Astrocyte of the spinal cord (primary cell): ENCODE measurements at places on chromosomes 7 and 10.

- DNase-seq: peak; percentile 12
Measured at GRCh38 chr7:96300502-96300901, 21.4 kb downstream of the SLC25A13 start.

DNA sequence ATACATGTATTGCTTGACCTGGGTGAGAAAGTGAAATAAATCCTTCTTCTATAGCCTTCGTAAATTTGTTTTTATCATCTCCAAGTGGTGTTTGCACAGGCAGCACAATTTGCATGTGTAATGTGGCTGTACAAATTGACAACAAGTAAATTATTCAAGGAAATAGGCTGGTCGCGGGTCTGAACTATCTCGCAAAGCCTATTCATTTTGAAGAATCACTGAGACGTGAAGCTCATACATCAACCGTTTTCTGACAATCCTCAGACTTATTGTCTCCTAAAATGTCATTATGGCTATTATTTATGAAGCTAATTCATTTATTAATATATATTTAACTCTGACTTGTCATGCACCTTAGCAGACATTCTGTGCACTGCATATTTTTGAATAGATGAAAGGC lies 16.2 kb upstream of the FAM204A start:
- DNase-seq: no peak

GRCh38 chr10:69383558-69383957 lies 33.2 kb downstream of the TACR2 start:
- DNase-seq: peak; percentile 43

DNA sequence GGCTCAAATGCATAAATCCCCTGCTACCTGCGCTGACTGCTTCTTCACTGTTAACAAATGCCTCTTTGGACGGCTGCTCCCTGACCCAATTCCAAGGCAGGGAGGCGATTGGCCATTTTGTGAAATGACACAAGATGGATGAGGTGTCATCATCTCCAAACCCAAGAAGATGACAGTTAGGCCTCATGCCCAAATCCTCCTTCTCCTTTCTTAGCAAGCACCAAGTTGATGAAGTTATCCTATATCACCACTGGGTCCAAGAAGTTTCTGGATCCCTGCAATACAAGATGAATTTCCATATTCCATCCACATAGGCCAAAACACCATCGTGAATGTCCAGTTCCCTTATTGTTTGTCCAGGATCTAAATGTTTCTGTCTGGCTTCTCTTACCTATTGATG lies 98.5 kb upstream of the RAB11FIP2 start:
- DNase-seq: no peak

DNA sequence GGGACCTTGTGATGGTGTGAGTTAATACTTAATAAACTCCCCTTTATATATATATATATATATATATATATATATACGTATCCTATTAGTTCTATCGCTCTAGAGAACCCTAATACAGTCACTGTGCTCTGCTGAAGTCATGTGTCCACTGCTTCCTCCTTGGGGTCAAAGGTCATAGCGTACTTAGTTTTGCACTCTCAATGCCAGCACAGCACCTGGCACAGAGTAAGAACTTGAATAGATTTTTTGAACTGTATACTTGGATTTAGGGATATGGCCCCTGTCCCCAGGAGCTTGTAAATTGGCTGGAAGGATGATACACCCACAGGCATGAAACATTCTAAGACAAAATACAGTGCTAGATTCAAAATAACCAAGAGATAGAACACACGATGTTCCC lies 58.9 kb upstream of the PLXNA4 start:
- no peak for DNase-seq

GRCh38 chr10:69851306-69851705 lies 49.6 kb downstream of the COL13A1 start:
- peak; percentile 51 for DNase-seq

DNA sequence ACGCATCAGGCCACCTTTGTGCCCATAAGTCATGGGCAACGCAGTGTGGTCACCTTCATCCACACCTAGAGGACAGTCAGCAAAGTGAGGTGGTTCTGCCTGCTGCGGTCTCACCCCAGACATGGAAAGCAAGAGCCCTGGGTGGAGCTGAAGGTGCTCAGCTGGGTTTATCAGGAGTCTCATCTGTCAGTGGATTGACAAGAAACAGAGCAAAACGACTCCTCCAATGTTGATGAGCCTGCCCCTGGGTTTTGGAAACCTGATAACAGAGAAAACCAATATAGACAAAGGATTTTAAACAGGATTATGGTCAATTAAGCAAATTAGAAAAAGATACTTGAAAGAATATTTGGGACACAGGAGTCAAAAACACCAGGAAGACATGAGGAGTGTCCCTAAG lies 229.3 kb upstream of the PRSS58 start:
- no peak for DNase-seq

DNA sequence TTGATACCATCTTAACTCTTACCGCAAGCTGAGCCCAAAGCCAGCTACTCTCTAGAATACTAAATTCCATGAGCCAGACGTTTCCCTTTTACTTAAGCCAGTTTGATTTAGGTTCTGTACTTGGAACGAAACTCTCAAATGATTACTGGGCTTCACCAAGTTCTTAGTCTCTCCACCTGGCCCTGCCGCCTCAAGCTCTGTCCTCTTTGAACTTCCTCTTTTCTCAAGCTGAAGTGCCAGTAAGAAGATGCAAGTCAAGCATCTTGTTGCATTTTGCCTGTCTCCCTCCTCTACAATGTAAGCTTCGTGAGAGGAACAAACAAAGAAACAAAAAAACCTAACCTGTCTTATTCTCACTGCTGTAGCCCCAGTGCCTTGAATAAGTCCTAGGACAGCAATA lies 358.2 kb upstream of the NPVF start:
- no peak for DNase-seq

GRCh38 chr10:118110750-118111149 lies 64.0 kb upstream of the RAB11FIP2 start:
- DNase-seq: no peak

DNA sequence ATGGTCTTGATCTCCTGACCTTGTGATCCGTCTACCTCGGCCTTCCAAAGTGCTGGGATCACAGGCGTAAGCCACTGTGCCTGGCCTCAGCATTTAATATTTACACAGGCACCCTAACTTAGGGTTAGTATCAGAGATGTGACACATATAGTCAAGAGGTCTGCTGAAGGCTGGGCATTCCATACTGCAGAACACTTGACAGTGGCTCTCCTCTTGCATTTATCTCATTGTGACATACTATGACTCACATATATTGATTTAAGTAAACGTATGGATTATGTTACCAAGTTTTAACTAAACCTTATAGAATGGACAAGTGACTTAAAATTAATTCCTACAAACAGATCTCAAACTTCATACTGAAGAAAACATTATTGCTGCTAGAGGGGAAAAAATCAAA lies 36.6 kb downstream of the BRAF start:
- no peak for DNase-seq

DNA sequence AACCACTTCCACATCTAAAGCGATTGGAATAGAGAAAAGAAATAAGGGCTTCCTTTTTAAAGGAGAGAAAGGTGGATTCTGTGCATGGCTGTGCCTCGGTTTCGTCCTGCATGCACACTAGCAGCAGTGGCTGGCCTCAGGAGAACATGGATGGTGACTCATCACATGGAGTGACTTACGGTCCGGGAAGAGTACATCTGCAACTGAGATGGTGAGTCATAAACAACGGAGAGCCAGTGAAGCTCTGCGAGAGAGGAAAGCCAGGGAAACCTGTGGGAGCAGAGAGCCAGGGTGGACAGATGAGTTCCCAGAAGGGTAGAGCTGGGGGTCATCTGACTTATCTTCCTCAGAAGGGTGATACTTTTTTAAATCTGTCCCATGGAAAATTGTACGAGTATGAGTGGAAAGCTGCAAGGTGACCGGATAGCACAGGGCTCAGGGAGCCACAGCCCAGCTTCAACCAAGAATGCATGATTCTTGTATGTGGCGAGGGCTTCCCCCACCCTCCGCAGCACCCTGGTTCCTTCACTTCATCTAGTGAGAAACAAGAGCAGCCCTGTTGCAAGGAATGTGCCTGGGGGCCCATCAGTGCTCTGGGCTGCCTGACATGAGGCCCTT lies 259.1 kb downstream of the KLF6 start:
- DNase-seq: peak; percentile 98

GRCh38 chr7:151551820-151552219 lies 32.1 kb upstream of the RHEB start:
- no peak for DNase-seq

DNA sequence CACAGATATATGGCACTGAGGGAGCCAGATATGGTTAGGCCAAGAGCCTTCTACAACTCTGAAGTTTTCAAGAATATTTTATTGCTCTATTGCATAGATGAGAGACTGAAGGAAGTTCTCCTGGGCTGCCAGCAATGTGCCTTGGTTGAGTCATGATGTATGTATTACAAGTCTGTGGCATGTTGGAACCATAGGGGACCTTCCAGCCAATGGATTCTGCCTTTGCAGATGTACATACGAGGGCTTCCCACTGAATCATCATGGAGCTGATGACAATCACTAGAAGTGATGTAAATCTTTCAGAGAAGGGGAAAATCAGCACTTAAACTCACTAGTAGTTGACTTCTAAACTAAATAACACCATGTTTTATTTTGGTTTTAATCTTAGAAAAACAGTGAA lies 419.5 kb downstream of the PHTF2 start:
- no peak for DNase-seq

GRCh38 chr7:52992001-52992400 lies 43.4 kb upstream of the POM121L12 start:
- no peak for DNase-seq

DNA sequence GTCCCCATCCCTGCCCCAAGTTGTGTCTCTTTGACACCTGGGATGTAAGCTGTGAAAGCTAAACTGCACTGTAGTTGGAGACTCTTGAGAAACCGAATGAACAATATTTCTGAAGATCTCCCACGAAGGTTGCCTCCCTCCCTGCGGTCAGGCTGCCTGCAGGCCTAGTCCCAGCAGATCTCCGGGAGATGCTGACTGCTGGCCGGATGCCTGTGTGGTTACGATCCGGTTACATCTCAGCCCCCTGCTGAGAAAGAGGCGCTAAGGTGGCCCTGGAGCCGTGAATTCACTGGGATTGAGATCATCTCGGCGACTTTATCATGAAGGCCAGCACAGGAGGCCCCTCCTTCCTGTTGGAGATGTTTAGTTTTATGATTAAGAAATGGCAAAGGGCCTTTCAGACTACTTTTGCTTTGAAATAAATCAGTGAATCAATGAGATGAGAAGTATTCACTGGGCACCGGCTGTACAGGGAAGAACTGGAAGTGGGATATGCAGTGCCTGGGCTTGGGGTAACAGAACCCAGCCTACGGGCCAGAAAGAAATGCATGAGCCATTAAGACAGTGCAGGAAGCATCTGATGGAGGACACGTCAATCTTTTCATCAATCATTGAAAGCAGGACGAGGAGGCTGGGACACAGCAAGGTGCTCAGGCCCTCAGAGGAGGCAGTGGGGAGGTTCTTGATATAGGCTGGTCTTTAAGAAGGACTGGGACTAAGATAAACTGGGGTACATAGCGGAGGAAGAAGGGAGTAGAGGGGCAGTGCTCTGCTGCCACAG lies 177.6 kb downstream of the PRKAG2 start:
- peak; percentile 98 for DNase-seq

DNA sequence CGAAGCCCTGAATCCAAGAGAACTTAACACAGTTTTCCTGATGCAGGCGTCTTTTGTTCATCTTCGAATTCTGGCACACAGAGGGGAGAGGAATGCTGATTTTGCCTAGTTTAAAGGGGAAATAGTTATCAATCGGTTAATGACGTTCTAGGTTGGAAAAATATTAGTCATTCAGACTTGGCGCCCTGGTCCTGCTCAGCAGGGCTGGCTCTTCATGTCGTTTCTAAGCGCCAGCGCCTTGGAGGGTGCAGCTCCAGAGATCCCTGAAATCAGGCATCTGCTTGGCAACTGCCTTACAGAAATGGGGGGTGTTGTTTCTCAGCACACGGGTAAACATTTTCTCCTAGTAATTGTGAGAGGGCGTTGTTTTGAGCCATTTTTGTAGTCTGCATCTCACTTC lies 1.3 kb upstream of the PRTFDC1 start:
- DNase-seq: no peak

DNA sequence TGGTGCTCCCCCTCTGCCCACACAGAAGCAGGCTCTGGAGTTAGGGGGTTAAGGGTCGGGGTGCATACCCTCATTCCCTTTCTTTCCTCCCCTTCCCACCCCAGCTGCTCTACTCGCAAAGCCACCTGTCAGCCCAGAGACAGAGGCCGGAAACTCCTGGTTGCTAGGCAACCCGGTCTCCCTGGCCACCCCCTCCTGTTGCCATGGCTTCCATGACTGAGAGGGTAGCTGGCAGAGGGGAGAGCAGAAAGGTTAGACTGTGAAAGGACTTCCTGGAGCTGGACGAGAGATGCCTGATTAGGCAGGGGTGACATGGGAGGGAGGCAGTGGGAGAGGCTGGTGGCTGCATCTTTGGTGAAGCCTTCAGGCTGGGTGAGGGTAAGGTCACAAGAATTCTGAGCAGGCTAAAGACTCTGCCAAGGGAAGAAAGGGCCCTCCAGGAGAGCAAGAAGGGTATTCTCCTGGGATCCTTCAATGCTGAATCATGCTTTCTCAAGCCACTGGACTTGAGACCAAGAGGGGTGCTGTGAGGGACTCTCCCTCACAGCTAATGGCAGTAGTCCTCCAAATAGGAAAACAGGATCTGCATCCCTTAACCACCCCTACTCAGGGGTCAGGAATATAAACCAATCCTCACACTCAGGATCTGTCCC lies 5.4 kb downstream of the PSD start:
- DNase-seq: no peak

DNA sequence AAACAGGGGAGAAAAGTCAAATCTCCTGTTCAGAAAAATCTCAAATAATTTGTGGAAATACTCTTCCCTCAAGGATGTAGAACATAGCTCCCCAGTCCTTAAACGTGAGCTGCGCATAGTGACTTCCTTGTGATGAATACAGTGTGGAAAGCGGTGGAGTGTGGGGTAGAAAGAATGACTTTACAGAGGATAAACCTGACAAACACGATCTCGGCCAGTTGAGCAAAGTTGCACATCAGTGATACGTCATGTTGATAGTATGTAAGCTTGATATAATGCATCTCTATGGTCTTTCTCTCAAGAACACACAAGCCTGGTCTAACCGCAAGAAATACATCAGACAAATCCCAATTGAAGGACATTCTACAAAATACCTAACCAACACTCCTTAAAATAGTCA lies 32.0 kb upstream of the ZCCHC24 start:
- no peak for DNase-seq

- no peak for DNase-seq
Measured at GRCh38 chr10:100600218-100600617, 64.5 kb downstream of the HIF1AN start.

DNA sequence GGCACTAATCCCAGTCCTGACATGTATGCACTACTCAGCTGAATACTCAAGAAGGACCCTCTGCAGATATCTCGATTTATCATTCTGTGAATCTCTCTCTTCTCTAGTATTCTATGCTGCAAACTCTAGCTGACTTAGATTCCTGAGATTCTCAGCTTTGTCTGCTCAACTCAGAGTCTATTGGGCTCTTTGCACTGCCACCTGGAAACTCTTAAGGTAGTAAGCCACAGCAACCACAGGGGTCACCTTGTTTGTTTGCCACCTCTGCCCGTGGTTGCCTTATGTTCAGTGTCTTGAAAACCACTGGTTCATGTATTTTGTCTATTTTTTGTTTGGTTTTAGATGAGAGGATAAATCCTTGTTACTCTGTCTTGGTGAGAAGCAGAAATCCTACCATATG lies 72.9 kb downstream of the SP8 start:
- no peak for DNase-seq

GRCh38 chr7:129529643-129530042 lies 27.3 kb downstream of the SMKR1 start:
- no peak for DNase-seq

- DNase-seq: no peak
Measured at GRCh38 chr10:49742683-49743463, 19.2 kb downstream of the OGDHL start.
